ENCODE measurements at places on chromosomes 6 and 20. TPM values are rescaled to one million over a fixed set of nuclear protein-coding genes. Genes with fewer than 3 reads are reported as not detected.

DNA sequence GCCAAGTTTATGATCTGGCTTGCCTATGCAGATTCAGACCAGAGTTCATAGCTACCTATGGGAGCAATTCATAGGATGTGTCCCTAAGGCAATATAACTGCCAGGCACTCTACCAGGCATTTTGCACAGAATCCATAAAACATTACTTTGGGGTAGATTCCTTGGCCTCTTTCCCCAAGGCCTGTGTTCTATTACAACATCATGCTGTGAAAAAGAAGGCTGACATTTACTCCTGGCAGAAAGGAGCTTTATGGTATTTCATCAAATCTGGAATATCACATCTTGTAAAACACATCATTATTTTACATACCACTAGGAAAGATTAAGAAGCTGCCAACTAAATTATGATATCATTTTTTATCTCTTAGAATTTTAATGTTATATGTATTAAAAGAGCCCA lies 287.0 kb upstream of the MARCKS start:
- DNase-seq: no peak

ZCCHC3 gene
- 4.5 TPM for polyA plus RNA-seq

ITPR3 gene
- not detected for polyA plus RNA-seq

KIF13A gene
- polyA plus RNA-seq: 15.4 TPM

RIN2 gene
- 25.4 TPM for polyA plus RNA-seq

DNA sequence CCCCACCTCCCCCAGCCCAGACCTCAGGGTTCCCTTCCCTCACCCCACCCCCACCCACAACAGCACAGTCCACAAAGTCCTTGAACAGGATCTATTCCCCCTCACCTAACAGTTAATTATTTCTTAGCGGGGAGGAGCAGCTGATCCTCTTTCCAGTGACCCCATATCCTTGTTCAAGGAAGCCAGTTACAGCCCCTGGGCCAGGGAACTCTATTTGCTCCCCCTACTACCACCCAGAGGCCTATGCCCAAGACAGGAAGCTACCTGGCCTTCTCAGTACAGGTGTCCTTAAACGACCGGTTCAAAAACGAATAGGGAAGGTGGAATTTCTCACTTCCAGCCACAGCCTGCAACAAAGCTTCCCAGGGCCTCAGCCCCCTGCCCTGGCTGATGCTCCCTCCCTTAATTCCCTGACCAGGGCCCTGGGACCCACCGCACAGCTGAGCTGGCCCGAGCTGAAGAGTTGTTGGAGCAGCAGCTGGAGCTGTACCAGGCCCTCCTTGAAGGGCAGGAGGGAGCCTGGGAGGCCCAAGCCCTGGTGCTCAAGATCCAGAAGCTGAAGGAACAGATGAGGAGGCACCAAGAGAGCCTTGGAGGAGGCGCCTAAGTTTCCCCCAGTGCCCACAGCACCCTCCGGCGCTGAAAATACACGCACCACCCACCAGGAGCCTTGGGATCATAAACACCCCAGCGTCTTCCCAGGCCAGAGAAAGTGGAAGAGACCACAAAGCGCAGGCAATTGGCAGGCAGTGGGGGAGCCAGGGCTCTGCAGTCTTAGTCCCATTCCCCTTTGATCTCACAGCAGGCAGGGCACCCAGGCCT lies 778 bp downstream of the MCCD1 start:
- no peak for DNase-seq

GRCh38 chr6:84018453-84019061 lies 15.0 kb upstream of the MRAP2 start:
- no peak for DNase-seq

- no peak for DNase-seq
These were observed 55.1 kb upstream of the LAMA2 start for GRCh38 chr6:128827675-128828464.

NFATC2 gene
- 0.11 TPM for polyA plus RNA-seq

DNA sequence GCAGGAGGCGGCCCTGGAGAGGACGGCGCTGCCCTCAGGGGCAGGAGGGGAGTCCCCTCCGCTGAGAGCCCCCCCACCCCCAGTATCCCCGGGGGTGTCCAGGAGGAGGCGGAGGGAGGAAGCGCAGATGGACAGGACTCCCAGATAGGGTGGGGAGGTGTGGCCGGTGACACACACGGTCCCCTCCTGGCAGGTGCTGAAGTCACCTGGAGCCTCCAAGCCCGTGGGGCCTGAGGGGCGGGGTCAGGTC lies 1.4 kb downstream of the STMN3 start:
- no peak for DNase-seq

- DNase-seq: no peak
These were observed 44.4 kb upstream of the LOC128125822 start for GRCh38 chr6:63527658-63528514.

GRCh38 chr6:105212587-105212986 lies 32.8 kb upstream of the POPDC3 start:
- no peak for DNase-seq

DNA sequence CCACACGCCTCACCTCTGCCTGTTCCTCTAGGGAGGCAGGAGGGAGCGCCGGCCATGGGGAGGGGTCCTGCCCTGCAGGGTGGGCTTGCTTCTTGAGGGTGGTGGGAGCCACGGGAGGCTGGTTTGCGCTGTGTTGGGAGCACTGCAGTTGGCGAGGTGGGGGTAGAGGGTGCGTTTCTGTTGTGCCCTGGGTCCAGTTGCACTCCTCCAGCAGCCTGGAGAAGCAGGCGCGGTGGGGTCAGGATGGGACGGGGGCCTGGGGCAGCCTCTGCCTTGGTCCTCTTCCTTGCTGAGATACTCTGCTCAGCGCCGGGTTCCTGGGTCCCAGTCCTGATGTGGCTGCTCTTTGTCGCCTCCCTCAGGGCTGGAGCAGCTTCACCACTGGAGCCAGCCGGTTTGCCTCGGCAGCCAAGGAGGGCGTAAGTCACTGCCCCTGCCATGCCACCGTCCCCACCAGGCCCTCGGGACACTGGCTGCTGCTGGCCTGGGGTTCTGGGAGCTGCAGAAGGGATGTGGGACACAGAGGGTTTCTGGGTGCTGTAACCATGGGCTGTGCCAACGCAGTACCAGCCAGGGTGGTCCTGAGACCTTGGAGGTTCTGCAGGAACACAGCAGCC lies 8.4 kb downstream of the ARFGAP1 start:
- DNase-seq: no peak

Data from CD14-positive monocyte (primary cell).